ENCODE measurements at places on chromosomes 7 and 10.

- no peak for ATAC-seq
Measured at GRCh38 chr7:18530224-18531179, 35.0 kb downstream of the HDAC9 start.

DNA sequence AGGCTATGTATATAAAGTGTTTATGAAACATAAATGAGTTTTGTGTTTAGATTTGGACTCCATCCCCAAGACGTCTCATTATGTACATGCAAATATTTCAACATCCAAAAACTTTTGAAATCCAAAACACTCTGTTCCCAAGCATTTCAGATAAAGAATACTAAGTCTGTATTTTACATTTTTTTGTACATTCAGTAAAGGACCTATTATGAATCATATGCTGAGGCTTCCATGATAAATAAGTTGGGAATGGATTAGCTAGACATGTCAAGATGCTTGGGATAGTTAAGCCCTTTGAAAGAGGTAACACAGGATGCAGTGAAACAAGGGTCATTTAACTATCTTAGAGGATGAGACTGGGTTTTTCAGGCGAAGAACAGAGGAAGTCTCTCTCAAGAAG, 262.9 kb downstream of the SNX13 start:
- ATAC-seq: no peak

- ATAC-seq: no peak
Measured at GRCh38 chr7:23765943-23766342, 55.9 kb downstream of the STK31 start.

DNA sequence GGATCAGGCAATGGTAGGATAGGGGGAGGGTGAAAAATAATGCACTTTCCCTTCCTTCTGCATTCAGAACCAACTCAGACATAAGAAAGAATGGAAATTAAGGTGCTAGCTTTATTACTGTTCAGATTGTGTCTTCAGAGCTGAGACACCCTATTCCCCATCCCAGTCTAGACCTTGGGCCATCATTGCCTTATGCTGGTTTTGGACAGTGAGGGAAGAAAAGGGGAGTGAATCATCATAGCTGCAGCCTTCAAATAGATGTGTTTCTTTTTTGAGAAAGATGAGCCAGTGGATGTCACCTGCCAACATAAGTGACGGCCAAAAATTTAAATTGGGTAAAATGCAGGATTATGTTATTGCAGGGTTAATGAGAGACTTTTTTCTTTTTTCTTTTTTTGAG, 27.0 kb upstream of the TOMM7 start:
- no peak for ATAC-seq

DNA sequence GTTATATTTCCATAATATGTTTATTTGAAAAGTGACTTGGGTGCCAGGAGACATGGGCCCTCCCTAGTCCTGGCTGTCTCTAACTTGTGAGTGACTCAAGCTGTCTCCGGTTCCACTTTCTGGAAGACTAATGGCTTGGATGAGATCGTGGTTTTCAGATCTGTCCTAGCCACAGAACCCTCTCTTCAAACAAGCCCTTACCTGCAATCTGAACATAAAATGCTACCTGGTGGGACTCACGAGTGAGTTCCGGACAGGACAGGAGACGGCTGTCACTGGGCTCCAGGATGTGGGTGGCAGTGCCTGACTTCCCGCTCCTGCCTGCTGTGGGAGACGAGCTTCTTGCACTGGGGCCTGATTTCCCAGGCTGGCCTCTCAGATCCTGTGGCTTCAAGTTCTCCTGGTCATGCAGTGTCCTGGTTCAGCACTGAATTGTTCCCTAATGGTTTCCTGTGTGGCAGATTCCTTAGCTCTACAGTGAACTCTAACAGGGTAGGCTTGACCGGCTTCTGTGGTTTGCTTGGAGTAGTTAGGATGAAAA, 26.0 kb upstream of the PFKFB3 start:
- no peak for ATAC-seq

- ATAC-seq: no peak
Measured at GRCh38 chr10:7425691-7426090, 14.9 kb upstream of the SFMBT2 start.

- ATAC-seq: no peak
Measured at GRCh38 chr7:143518521-143518920, 40.8 kb downstream of the TAS2R41 start.

- ATAC-seq: no peak
Measured at GRCh38 chr7:1664711-1665548, 5.1 kb upstream of the ELFN1 start.

DNA sequence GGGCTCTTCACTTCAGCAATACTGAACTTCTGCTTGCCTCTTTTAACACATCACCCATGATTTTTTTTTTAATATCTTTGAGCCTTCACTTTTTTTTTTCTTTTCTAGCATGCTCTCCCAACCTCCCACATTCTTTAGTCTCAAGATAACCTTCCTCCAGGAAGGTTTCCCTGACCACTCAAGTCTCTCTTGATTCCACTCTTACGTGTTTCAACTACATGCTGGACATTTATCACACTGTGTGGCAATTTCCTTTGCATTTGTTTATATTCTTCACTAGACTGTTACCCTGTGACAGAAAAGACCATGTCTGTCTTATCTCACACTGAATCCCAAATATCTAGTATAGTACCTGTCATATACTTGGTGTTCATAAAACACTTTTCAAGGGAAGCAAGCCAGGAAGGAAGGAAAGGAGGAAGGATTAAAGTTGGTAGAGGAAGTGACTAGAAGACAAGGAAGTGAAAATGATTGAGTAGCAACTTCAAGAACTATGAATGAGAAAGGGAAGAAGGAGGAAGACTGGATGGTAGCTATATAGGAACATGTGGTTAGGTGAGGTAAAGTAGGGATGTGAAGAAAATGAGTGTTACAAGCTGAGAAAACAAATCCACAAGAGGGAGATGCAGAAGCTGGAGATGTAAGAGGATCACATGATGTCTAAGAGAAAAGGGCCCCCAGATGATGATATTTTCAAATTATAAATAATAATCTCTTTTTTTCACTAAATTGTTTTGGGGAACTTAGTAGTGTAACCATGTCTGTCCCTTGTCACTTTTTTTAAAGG, 40.4 kb downstream of the IFIT5 start:
- ATAC-seq: no peak

GRCh38 chr7:82631998-82632397, 188.4 kb upstream of the CACNA2D1 start:
- ATAC-seq: no peak

DNA sequence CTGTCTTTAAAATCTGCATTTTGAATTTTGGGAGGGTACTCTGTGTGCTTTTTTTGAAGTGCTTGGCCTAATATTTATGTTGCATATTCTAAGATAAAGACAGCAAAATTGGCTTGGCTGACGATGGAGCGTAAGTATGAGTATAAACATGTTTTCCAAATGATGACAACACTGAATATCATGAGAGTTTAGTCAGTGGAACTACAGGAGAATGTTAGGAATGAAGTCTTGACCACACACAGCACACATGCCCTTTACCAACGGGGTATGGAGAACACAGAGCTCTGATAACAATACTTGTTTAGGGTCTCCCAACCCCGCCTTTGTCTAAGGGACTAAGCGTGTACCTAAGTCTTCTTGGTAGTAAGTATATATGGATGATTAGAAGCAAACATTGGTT, 253.9 kb upstream of the FZD8 start:
- no peak for ATAC-seq

Measured in activated CD4-positive, CD25-positive, alpha-beta regulatory T cell treated with anti-CD3 and anti-CD28 coated beads, Interleukin-2, amount 50 U/mL, for 24 hours (primary cell).